ENCODE measurements at places on chromosomes 11 and 22.
A peak's percentile ranks its signal among the peaks of the same experiment; 100 is the strongest.

DNA sequence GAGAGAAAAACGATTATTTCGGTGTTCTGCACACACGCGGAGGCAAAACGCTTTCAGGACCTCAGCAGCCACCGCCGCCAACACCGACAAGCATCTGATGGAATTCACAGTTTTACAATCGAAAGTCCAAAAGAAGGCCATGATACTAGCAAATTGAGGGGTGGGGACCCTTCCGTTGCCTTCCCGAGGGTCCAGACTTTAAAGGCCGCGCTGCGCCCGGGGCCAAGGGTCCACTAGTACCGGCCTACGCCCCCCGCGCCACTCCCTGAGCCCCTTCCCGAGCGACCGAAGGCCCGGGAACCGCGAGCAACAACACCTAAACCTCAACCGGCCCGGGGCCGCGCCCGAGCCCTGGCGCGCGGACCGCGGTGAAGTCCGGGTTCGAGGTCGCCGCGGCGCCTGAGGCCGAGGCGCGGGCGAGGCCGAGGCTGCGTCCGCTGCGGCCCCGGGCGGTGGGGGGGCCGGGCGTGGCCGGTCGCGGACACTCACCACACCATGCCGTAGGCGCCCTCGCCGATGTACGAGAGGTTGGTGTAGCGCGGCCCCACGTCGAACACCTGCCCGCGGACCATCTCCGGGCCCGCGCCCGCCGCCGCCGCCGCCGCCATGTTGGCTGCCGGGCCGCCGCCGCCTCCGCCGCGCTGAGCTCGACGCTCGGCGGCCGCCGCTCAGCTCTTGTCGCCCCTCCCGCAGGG is 465 bp downstream of the MAPK1 start:
- DNase-seq: no peak

GRCh38 chr22:17429516-17429915 is 60.3 kb downstream of the CECR2 start:
- no peak for DNase-seq

DNA sequence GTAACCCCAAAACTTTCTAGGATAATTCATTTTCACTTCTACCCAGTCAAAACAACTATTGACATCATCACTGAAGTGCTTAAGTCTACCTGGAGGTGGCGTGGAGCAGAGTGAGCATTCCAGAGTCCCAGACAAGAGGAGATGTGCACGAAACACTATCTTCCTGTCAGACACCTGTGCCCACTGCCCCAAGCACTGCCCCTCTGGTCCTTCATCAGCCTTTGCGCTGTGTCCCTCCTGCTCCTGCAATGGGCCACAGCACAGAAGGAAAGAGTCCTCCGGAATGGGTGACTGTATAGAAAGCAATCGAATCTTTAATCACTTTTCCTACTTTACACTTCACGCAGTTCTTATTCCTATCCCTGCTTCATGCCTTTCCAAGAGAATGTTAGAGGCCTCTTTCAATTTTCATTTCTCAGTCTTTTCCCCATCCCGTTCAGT is 512 bp upstream of the GRIA4 start:
- DNase-seq: no peak

- no peak for DNase-seq
These were observed 13.0 kb downstream of the TEAD1 start for GRCh38 chr11:12687216-12687623.

DNA sequence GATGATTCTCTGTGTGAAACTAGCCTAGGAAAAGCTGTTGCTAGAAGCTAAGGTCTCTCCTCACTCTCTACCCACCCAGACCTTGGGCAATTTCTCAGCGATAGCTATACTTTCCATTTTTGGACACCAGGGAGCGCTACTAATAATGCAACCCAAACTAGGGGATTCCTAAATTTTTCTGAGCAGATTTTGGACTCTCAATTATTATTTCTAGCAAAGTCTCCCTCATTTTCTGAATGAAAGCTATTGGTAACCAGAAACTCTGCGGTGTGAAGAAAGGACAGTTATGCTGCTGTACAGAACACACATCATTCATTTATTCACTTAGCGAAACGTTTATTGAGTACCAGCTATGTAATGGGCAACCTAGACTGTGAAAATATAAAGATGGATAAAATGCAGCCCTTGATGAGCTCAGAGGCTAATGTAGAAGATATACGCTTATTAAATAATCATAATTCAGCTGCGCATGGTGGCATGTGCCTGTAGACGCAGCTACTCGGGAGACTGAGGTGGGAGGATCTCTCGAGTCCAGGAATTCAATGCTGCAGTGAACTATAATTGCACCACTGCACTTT is 6.1 kb upstream of the STIM1 start:
- DNase-seq: peak; percentile 56

DNA sequence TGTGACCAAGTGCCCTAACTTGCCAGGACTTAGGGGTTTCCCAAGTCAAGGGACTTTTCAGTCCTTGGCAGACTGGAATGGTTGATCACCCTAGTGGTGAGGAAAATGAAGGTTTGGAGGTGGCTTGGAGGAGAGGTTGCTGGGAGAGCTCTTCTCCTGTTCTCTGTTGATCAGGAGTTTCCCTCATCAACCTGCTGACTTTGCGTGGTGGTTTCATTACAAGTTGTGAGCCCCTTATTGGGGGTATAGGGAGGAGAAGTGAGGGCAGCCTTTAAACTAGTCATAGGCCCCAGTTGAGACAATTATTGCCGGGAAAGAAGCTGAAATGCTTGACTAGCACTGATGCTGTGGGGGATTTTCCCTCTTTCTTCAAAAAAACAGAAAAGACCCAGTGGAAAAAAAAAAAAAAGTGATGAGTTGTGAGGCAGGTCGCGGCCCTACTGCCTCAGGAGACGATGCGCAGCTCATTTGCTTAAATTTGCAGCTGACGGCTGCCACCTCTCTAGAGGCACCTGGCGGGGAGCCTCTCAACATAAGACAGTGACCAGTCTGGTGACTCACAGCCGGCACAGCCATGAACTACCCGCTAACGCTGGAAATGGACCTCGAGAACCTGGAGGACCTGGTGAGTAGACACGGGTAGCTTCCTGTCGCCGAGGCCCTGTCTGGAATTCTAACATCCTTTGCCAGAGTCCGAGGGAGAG is at the start of gene CXCR5:
TSS of gene CXCR5 (plus strand) at position 525 of the 704 bp plus-strand sequence. CDS start at position 575, 50 bp downstream.
- peak; percentile 44 for DNase-seq

DNA sequence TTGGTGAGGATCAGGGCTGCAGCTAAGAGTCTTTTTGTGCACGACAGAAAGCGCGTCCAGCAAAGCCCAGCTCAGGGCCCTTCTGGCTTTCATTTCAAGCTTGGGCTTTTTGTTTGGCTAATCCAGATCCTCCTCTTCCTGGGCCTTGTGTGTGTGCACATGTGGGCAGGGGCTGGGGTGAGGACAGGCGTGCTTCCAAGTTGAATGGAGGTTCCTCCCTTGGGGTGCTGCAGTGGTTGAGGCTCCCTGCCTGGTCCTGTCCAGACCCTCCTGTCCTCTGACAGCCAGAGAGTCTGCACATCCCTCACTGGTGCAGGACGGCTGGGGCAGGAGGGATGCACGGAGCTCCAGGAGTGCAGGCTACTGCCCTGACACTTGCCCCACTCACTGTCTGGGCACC is 62.0 kb upstream of the NECTIN1 start:
- no peak for DNase-seq

DNA sequence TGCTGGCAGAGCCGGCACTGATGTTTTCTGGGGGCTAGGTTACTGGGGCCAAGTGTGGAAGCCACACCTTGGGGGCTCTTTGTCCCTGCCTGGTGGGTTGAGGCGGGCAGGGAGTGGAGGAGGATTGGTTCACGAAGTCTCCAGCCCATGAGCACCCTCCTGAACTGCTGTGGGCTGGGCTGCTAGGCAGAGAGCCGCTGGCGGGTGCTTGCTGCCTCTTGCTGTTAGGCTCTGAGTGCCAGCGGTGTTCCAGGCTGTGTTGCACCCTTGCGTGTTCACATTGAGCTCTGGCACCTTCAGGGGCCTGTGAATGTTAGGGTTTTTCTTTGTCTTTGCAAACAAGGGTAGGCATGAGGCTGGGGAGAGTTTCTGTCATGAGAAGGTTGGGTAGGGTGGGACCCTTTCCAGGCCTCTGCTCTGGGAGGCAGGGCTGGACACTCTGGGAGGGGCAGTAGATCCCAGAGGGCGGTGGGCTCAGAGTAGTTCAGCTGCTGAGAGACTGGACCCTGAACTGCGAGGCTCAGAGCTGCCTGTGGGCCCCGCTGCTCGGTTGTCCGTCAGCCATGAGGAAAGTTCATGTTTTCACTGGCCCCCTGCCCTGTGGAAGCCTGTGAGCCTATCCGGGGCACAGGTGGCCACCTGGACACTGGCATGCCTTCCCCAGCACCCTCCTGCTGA is 24.0 kb upstream of the TMEM191C start:
- no peak for DNase-seq

- no peak for DNase-seq
These were observed 28.1 kb downstream of the AMPD3 start for GRCh38 chr11:10483174-10483573.

- DNase-seq: no peak
These were observed 702.6 kb downstream of the KCNA4 start for GRCh38 chr11:29314211-29314610.

DNA sequence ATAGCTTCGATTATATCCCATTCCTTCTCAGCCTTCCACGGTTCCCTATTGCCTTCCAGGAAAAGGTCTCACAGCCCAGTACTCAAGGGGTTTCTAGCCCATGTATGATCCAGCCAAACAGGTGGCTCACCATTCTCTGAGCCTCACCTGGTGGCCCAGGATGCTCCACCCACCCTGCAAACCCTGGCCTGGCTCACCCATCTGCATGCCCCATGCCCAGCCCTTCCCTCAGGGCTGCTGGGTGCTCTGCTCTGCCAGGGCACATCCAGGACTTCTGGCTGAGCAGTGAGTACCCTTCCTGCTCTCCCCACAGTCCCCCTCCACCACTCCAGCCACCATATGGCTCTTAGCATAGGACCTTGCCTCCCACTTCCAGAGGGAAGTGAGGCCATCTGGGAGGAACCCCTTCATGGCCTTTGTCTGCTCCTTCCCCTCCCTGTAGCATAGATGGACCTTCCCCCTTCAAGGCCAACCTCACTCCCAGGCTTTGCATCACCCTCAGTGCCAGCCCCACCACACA is 5.8 kb upstream of the RCOR2 start:
- DNase-seq: no peak

DNA sequence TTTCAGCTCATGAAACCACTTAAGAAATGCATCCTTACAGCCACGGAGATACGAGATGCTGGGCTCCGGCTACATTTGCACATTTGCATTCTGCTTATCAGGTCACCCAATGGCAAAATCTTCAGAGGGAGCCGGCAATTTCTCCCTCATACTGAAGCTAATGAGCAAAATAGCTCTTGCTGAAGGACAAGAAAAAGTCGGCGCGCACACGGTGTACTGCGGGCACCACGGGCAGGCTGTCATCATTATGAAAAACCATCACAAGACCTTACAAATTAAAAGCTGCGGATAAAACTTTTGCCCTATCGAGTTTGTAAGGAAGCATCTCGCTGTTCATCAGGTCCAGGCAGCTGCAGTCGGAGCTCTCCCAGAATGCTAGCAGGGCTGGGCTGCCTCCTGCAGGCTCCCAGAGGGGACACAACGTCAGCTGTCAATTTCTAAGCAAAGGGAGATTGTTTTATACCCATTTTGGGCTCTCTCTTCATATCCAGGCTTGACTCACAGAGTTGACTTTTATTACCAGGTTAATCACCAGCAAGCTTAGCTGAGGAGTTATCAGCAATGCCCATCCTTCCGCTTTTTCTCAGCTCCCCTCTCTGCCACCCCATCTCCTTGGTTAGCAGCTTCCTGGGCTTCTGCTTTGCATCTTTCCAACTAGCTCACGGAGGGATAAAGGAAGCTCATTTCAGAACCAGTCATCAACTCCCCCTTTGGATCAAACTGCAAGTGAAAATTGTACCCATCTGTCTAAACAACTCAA is 375.1 kb downstream of the OPCML start:
- no peak for DNase-seq

- no peak for DNase-seq
These were observed 32.5 kb upstream of the IZUMO1R start for GRCh38 chr11:94271885-94272372.

- DNase-seq: no peak
These were observed 701.8 kb downstream of the NTM start for GRCh38 chr11:132072044-132072857.

DNA sequence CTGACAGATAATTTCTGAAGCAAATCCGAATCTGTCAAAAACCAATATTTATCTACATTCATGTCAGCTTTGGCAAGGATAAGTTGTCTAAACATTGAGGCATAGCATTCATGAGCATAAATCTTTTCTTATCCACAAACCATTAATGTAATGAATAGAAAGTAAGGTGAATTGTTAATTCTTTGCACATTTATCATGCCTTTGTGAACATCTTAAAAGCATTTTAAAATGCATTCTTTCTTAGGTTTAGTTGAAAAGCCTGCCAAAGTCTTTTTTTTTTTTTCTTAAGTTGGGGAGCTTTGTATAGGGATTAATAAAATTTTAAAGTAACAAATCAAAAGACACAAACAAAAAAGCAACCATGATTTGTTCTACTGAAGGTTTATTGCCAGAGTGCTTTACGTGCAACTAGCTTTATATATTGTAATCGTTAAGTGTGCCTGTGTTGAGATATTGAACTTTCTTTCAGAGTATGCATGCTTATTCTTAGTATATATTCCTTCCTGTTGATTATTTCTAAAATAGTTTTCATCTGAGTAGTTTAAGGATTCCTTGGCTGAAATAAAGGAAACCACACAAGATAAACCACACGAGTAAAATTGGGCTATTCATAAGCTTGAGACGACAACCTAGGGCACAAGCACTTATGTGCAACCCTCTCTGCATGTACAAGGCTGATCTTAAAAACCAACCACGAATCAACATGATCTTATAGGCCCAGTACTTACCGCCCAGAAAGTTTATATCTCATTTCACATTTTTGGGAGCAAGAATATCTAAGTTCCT is 1110.9 kb upstream of the CNTN5 start:
- no peak for DNase-seq

All from central memory CD4-positive, alpha-beta T cell (primary cell).